ENCODE measurements at places on chromosomes 13 and 19. TPM values are rescaled to one million over a fixed set of nuclear protein-coding genes. Genes with fewer than 3 reads are reported as not detected.
A peak's percentile ranks its signal among the peaks of the same experiment; 100 is the strongest.

- DNase-seq: peak; percentile 91
These were observed 10.0 kb downstream of the CFD start for GRCh38 chr19:869245-870177.

DNA sequence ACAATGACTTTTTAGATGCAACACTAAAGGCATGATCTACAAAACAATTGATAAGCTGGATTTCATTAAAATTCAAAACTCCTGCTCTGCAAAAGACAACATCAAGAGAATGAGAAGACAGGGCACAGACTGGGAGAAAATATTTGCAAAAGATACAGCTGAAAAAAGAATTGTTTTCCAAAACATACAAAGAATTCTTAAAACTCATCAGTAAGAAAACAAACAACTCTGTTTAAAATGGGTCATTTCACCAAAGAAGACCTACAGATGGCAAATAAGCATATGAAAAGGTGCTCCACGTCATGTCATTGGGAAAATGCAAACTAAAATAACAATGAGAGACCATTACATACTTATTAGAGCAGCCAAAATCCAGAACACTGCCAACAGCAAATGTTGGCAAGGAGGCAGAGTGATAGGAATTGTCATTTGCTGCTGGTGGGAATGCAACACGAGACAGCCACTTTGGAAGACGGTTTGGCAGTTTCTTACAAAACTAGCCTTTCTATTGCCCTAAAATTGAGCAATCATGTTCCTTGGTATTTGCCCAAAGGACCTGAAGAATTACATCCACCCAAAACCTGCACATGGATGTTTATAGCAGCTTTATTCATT lies 39.2 kb downstream of the FLT1 start:
- no peak for DNase-seq

DNA sequence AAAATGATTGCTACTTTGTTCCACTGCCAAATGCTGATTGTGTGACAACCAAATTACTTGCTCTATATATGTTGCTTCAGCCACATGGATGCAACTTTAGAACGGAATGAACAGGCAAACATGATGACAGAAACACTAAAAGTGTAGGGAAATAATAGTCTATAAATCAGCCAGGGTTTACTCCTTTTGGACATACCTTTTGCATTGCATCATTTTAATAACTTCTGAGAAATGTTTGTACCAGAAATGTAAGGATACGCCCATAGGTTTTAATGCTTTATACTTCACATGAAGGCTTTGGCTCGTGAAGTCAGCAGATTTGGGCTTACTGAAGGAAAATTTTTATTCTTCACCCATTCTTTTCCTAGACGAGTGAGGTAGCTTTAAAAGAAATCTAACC lies 141.0 kb downstream of the POSTN start:
- DNase-seq: no peak

GRCh38 chr19:525029-525428 lies 6.5 kb upstream of the CDC34 start:
- DNase-seq: no peak

- no peak for DNase-seq
These were observed 11.9 kb downstream of the BCAT2 start for GRCh38 chr19:48798937-48799336.

The ZNF675 gene
- 8.6 TPM for total RNA-seq

All from osteocyte (in vitro differentiated cells).